Nephron progenitor cell (in vitro differentiated cells): ENCODE measurements at places on chromosomes 12 and 14.

DNA sequence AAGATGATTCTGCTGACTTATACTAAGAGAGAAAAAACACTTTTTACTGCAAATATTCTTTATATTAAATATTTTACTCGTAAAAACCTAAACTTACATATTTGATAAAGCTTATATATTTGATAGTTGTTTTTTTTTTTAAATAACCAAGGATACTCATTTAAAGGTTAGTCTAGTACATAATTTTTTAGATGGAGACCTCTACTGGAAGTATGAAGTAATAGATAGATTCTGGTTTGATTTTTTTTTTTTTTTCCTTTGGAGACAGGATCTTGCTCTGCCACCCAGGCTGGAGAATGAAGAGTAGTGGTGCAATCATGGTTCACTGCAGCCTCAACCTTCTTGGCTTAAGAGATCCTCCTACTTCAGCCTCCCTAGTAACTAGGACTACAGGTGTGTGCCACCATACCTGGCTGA, 16.4 kb downstream of the ARID2 start:
- DNase-seq = no peak

DNA sequence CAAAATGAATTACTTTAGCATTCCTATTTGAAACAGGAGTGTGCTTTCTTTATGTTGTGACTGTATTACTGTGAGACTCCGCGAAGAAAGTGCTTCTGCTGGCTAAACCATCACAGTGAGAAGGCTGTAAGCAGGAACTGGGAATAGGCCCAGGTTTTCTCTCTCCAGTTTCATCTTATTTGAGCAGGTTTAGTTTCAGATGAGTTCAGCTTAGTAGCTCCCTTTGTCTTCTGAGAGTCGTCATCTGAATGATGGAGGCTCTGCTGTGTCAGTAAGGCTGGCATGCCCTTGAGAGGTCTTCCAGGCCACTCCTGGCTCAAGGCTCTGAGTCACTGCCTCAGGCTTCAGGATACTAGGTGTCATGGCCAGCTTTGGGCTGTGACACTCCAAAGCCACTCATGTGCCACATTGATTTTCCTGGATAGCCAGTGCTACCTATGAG, 205.6 kb upstream of the RGS6 start:
- DNase-seq = no peak

- no peak for DNase-seq
Measured at GRCh38 chr14:96057738-96058137, 18.6 kb downstream of the C14orf132 start.

- no peak for DNase-seq
Measured at GRCh38 chr12:28874758-28875157, 274.3 kb upstream of the FAR2 start.

DNA sequence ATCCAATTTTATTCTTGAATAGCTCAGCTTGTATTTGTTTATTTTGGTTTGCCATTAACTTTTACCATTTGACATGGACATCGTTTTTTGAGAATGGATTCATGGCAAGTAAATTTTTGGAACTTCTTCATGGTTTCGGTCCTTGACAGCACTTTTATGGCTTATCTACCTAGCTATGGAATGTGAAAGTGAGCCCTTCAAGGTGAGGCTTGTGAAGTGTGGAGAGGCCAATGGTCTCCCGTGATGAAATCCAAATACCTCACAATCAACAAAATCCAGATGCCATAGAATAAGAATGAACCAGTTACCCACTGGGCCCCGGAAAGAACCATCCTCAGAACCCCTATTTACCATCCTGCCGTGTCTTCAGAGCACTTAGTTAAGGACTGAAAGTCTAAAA, 978.8 kb downstream of the FSCB start:
- DNase-seq = no peak

GRCh38 chr14:31229638-31230572, 22.3 kb upstream of the HECTD1 start:
- DNase-seq = no peak

DNA sequence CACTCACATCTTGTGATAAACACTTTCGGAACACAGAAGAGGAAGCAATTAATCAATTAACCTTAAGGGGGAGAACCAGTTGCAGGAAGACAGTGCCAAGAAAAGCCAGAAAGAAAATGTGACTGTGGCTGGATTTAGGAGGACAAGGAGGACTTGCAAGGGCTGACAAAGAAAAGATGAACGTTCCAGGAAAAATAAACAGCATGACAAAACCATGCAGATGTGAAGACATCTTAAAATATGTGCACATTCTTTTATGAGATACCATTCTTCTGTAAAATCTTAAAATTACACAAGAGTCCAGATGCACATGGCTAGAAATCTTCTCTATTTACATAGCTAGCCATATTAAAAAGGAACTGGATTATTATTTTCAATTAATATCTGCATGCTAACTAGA, 33.4 kb downstream of the KITLG start:
- DNase-seq = no peak

DNA sequence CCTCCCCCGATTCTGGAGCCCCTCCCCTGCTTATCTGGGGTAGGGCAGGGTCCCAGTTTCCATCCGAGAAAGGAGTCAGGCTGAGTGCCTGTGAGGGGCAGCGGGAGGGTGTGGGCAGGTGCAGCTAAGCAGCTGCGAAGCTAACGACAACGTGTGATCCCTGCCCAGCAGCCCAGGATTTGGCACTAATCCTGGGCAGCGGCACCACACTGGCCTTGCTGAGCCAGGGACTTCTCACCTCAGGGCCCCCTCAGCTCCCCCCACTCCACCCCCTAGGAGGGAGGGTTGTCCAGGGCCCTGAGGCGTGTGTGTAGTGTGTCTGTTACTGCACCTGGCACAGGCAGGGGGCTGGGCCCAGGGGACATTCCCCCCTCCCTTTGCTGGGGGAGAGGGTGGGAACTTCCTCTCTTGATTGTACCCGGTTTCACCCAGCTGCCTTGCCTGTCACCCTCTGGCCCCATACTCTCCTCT, 1.8 kb downstream of the SMIM41 start:
- DNase-seq = no peak

- DNase-seq = no peak
Measured at GRCh38 chr12:132367071-132367851, 37.9 kb upstream of the GALNT9 start.

DNA sequence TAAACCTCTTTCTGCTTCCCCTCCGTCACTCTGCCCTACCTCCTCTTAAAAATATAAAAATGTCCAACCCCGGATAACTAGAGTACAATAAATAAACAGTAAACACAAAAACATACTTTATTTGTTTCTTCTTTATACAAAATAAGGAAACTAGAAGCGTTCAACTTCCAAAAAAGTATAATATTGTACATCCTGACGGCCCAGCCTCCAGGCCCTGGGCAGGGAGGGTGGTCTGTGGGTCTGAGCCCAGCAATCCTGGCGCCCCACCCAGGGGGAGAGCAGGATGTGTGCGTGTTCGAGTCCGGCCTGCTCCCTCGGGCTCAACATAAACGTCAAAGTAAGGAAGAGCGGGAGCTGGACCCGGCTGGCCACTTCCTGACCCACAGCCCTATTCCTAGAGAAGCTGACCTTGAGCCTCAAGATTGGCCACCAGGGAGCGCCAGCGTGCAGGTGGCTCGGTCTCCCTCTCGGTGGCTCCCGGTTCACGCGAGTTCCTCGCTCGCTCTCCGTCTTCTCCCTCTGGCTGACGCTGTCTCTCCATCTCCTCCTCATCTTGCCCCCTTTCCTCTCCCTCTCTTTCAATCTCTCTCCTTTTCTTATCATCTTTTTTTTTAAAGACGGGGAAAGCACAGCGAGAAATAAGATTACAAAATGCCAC, 9.4 kb downstream of the LHX5 start:
- peak; percentile 92 for DNase-seq

- DNase-seq = no peak
Measured at GRCh38 chr12:103572312-103573045, 14.6 kb upstream of the STAB2 start.

DNA sequence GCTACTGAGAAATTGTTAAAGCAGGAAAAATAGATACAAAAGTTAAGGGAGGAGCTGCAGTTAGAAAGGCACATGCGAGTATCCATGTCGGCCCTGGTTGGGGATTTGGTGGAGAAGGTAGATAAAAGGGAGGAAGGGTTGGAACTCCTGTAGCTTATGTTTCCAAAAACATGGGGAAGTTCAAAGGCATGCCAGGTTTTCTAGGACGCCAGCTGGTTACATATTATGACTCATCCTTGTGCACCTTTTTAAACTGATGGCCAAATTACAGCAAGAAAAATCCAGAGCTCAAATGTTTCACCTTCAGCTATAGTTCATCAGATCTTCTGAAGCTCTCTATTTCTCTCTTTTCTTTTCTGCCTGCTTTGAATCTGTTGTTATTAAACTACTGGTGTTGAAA, 13.2 kb upstream of the MAP4K5 start:
- no peak for DNase-seq

DNA sequence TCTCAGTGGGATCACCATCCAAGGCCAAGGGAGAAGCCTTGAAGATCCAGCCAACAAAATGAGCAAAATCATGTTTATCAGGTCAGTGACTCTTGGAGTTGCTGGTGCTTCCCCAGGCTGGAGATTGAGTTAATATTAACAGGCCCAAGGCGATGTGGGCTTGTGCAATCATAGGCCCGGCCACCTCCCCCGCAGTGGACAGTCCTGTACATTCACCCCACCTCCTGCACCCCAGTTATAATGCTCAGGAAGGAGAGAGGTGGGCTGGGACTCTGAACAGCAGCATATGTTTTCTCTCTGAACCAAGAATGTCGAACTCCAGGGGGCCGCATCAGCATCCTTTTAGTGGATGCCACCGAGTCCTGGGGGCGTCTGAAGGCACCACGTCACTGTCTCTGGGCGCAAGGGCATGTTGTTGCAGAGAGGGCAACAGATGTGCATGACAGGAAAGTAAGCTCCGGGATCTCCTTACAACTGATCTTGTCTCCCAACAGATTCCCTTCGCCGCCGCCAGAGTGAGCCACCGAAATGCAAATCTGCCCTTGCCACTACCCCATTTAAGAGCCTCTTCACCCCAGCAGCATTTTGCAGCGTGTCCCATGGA, 32.2 kb upstream of the SERPINA6 start:
- DNase-seq = peak; percentile 32

DNA sequence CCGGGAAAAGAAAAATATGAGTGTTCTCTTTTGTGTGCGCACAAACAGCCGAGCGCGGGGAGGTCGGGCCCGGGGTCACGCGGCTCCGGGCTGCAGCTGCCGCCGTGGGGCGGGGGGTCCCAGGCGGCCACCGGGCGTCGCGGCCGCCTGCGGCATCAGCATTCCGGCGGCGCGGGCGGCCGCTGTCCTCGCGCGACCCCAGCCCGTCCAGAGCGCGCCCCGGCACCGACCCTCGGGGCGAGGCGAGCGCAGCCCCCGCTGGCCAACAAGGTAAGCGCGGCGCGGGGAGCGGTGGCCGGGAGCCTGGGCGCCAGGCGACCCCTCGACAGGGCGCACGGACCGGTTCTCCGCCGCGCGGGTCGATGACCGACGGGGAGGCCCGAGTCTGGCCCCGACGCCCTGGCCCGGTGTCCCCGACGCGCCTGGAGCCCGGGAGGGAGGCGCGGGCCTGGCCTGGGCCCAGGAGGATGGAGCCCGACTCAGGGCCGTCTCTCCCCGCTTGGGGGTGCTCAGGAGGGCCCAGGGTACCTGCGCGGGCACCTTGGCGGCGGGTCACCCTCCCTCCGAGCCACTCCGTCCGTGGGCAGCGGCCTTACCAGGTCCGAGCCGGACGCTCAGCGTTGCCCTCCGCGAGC, 103.9 kb upstream of the DIO3 start:
- peak; percentile 43 for DNase-seq

DNA sequence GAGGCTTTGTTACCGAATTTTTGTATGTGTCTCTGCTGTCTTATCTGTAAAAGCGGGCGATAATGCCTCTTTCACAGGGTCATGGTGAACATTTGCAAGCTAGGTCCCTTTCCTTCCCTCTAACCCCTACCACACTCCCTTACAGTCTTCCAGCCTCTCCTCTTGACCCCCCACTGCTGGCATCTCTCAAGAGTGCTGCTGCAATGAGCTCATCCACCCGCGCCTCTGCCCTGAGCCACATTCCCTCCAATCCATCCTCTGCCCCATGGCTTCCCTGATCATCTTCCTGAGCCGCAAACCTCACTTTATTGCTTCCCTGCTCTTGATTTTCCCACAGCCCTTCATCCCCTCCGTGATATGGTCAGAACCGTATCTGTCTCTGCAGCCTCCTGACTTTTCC, 343.6 kb downstream of the BCL11B start:
- DNase-seq = no peak

DNA sequence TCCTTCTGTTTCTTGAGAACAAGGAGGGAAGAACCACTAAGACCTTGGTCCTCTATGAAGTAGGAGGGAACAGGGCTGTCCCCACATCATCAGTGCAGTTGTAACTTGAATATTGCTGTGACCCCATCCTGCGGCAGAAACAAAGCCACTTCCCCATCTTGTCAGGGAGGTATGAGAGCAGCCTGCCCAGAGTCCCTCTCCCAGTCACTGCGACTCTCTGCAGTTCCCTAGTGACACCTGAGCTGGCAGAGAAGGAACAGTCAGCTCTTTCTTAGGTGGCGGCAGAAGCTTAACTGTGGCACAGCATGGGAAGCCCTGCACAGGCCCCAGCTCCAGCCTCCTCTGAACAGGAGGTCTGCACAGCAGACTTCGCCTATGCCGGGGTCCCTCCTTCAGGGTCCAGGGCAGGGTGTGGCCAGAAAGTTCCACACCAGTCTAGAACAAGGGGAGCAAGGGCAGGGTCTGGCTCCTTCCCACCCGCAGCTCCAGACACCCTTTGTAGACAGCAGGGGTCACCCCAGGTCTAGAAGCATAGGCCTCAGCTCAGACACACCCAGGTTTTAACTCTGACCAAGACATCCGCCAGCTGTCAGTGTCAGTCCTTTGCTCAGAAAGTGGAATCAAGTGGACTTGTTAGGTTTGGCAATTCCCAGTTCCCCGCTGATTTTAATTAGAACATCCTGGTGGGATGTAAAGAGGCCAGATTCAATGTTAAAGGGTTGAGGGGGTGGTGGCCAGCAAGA, 36.8 kb downstream of the DEGS2 start:
- DNase-seq = no peak
